ENCODE measurements at places on chromosomes 7 and 10. TPM values are rescaled to one million over a fixed set of nuclear protein-coding genes. Genes with fewer than 3 reads are reported as not detected.

DNA sequence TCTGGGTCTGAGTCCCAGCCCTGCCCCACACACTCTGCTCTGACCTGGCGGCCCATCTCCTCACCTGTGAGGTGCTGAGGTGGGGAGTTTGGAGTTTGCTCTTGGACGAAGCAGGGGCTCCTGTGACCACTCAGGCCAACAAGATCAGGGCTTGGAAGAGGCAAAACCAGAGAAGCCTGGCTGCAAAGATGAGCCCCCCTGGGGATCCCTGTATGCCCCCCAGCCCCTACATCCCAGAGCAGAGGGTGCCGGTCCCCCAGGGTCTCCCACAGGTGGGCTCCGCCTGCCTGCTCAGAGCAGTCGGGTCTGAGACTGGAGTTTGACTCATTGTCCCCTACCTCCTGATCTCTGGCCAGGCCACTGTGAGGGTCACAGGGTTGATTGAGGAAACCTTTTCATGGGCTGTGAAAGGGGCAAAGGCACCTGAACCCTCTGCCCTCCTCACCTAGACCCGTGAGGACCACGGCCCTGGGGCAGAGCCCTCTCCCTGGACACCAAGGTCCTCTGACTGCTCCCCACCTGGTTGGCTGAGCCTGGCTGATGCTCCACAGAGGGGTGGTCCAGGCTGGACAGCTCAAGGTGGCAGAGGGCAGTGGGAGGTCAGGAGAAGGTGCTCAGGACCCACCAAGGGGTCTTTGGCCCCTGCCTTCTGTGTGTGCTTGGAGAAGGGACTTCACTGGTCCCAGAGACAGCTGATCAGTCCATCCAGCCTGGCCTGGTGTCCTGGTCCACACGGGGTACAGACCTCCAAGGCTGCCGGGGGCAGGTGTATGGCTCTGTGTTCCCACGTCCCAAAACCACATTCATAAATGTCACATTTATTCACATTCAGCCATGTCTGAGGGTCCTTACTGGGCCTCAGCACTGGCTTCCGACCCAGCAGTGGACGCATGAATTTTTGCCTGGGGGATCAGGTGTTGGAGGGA lies 9.1 kb upstream of the SCART1 start:
- DNase-seq = no peak

GRCh38 chr7:101720324-101720723 lies 91.2 kb upstream of the MYL10 start:
- no peak for DNase-seq

GRCh38 chr10:132650611-132651250 lies 113.1 kb downstream of the INPP5A start:
- no peak for DNase-seq

- DNase-seq = no peak
Measured at GRCh38 chr7:2643386-2644219, 11.8 kb downstream of the TTYH3 start.

Gene LRRTM3
- not detected for total RNA-seq

Gene SEMA3A
- total RNA-seq = 14.7 TPM

Gene CH25H
- 0.06 TPM for total RNA-seq

Gene ITPRID1
- not detected for total RNA-seq

Gene FAM131B
- total RNA-seq = 1.1 TPM

Gene AKR1C8
- not detected for total RNA-seq

Gene PPP3CB
- total RNA-seq = 35.7 TPM

All from LHCN-M2 (cell line).